Activated CD4-positive, alpha-beta T cell treated with anti-CD3 and anti-CD28 coated beads, Interleukin-2, amount 50 U/mL, for 4 hours (primary cell): ENCODE measurements at places on chromosomes 7 and 10.
A peak's percentile ranks its signal among the peaks of the same experiment; 100 is the strongest.

DNA sequence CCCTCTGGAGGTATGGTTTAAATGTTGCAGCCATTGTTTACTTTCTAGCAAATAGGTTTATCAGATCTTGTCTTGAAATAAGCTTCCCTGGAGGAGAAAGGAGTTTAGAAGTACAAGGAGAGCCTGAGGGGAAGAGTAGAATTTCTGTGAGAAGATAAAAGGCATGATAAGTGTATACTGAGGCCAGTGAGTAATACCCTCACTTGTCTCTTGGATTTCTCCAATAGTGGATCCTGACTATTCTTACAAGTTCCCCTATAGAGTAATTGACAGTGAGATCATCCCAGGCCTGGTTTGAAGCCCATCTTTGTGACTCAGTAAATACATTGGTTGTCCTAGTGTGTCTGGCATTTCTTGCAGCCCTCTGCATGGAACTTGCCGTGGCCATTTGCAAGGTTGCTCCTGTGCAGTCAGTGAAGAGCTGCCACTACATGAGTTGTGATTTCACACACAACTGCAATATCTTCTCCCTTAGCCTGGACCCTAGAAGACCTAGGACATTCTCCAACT lies 41.6 kb downstream of the CHN2 start:
- no peak for DNase-seq

DNA sequence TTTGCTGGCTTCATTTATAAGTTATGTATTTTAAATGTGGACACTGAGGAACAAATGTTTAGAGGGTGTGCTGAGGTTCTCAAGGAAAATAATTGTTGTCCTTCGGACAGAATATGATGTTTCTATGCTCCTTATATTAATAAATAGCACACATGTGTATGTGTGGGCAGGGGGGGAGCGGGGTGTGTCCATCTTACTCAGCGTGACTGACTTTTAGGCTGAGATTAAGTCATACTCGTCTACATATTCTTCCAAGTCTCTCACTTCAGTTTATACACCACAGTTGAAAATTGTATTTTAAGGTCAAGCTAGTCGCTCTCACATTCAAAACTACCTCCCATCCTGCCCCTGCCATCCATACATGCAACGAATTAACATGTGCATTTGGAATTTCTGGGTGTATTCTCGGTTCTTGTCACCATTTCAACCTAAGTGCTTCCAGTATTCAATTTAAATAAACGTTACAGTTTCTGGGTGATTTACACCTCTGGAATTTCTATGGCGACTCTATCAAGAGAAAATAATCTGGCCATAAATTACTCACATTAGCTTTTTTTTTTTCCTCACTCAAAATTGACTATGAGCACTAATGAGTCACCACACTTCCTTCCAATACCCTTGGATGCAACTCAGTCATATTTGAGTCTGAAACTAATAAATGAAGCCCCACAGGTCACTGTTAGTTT lies 3.3 kb downstream of the PCDH15 start:
- no peak for DNase-seq

DNA sequence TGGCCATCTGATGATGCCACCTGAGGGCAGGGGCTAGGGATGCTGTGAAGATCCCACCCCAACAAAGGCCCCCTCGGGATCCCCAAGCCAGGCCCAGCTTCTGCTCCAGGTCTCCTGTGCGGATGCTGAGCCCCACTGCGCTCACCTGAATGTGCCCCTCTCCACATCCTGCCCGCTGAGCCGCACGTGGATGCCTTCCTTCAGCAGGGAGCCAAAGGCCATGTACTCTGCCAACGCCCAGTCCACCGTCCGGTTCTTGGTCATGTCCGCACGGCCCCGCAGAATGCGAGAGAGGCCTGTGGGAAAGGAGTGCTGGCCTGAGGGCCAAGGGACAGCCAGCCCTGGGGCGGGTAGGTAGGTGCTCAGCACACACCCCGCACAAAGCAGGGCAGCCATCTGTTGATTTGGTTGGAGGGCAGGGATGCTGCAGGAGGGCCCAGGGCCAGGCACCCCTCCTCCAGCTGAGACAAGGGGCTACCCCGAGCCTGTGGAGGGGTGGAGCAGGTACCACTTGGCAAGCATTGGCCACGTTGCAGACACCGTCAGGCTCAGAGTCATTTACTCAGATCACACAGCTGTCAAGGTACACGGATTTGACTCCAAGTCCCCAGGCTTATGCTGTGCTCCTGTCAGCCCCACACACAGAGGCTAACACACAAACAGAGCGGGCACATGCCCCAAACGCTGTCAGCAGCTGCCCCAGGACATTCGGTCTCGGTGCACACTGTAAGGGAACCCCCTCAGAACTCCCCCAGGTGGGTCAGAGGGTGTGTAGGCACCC lies 19.2 kb downstream of the OGDHL start:
- DNase-seq: no peak

- DNase-seq: peak; percentile 61
Observed at GRCh38 chr10:73096041-73096448, 621 bp downstream of the P4HA1 start.

- no peak for DNase-seq
Observed at GRCh38 chr10:4334015-4334414, 492.0 kb upstream of the AKR1E2 start.

GRCh38 chr10:66755474-66755873 lies 170.4 kb upstream of the LRRTM3 start:
- DNase-seq: no peak

DNA sequence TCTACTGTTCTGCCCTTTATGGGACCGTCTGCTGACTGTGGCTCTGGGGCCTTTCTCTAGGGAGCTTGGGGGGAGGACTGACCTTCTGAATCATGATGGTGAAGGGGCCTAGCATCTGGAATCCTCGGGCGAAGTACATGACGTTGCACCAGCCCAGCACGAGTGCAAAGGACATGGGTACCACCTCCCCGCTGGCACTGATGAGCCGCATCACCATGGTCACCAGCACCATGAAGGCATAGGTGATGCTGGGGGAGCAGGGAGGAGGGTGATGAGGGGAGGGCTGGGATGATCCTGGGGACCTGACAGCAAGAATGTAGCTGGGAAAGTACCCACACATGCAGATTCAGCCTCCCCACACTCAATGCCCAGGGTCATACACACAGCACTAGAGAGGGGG lies 11.1 kb downstream of the TRPV6 start:
- DNase-seq: no peak

DNA sequence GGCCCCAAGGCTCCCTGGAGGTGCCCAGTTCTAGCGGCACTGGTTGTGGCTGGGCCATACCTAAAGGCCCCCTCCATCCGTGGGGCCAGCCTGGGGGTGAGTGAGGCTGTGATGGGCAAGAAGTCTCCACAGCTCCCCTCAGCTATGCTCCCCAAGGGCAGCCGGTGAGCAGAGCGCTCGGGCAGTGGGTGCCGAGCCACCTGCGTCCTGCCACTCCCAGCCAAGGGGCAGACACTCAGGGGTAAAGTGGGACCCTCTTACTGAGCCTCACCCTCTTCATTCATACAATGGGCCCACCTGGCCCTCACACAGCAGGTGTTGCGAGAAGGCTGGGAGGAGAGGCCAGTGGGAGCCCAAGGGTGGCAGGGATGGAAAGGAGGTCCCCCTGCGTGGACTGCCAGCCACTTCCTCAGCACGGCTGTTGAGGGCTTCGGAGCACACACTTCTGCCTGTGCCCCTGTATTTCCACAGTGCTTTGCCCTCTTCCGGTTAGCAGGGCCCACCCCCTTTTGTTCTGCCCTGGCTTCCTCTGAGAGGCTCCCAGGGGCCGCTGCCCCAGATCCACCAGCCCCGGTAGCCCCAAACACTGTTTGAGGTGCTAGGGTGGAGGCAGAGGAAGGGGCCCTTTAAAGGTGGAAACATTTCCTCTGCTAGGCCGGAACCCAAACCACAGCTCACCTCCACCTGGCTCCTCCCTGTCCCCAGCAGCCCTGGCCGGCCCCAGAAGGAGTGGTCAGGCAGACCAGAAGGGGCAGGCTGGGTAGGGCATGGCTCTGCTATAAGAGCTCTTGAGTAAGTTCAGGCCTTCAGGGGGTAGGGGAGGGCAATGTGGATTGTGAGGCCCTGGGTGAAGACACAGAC lies 16.4 kb upstream of the C10orf105 start:
- peak; percentile 41 for DNase-seq

DNA sequence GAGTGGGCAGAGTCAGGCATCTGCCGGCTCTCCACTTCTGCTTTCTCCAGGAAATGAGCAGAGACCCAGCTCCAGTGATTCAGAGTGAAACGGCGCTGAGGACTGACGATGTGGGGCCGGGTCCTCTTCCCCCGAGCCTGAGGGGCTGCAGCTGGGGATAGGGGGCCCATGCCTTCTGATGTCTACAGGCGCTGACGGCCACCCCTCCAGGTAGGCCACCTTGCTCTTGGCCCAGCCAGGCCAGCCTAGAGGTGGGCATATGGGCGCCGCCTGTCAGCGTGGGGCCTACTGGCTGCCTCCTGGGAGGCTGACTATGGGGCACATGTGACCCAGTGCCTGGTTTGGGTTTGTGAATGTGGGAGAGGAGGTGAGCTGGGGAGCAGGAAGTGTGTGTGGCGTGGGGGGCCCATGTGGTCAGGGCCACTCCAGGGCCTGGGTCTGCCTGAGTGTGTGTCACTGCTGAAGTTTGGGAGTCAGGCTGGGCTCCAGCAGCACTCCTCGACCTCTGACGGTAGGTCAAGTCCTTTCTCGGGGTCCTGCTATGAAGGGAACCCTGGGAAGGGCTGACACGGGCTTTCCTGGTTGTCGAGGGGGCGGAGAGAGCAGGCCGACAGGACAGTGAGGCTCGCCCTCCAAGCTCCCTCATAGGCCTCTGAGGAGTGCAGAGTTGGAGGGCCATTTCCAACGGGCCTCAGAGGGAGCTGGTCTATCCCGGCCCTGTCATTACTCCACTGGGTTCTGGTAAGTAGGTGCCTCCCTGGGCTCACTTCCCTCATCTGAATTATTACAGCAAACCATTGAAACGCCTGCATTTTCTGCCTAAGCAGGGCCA lies at the start of gene WDFY4:
Gene WDFY4 (plus strand): TSS at position 82 of the 832 bp plus-strand sequence. CDS start 24,860 bp downstream, outside the sequence.
- DNase-seq: no peak
